ENCODE measurements at places on chromosomes 7 and 10.

DNA sequence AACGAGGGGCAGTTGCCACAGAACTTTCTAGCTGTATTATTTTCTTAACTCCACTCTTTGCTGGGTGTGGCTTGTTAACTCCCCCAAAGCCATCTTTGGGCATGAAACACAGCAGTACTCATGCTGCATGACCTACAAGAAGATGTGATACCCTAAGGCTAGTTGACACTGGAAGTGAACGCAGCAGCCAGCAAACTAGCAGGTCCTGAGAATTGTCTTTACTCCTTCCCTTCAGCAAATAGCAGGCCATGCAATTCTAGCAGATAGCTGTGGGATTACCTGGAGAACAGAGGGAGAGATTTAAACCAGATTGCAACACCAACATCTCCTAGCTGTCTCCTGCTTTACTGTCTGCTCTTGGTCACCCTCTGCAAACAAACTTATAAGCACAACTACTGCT is 688.0 kb upstream of the ZWINT start:
- no peak for DNase-seq

- no peak for DNase-seq
Measured at GRCh38 chr10:22700489-22700888, 13.9 kb downstream of the PIP4K2A start.

DNA sequence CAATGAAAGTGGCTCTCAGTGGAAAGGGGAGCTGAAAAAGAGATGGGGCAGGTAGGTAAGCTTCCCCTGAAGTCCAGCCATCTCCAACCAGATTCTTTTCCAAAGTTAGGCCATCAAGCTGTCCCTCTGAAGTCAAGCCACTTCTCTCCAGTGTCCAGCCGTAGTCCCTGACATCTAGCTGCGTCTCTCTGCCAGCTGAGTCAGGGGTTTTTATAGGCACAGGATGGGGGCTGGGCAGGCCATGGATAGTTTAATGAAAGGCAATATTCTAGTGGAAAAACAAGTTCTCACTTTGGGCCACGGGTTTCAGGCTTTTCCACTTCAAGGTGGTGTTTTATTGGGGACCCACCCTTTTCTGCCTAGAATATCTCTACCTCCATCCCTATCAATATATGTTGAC is 36.8 kb downstream of the AVL9 start:
- DNase-seq, result no peak

DNA sequence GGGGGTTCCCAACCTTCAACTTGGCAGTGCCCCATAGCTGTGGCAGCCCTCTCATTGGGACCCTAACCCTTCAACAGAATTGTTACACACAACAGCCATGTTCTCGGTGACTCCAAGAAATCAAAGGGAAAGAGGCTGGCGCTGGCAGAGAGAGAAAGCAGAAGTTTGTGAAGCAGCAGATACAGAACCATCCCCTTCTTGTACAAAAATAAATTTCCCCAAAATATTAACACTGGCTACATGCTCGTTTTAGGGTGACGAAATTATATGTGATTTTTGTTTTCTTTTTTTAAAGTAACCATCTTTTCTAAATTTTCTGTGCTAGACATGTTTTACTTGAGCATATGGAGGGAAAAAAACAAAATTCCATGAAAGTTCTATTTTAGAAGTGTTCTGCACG is 45.2 kb upstream of the SAMD8 start:
- no peak for DNase-seq

GRCh38 chr7:129315960-129316359 is 91.1 kb downstream of the AHCYL2 start:
- DNase-seq, result no peak

DNA sequence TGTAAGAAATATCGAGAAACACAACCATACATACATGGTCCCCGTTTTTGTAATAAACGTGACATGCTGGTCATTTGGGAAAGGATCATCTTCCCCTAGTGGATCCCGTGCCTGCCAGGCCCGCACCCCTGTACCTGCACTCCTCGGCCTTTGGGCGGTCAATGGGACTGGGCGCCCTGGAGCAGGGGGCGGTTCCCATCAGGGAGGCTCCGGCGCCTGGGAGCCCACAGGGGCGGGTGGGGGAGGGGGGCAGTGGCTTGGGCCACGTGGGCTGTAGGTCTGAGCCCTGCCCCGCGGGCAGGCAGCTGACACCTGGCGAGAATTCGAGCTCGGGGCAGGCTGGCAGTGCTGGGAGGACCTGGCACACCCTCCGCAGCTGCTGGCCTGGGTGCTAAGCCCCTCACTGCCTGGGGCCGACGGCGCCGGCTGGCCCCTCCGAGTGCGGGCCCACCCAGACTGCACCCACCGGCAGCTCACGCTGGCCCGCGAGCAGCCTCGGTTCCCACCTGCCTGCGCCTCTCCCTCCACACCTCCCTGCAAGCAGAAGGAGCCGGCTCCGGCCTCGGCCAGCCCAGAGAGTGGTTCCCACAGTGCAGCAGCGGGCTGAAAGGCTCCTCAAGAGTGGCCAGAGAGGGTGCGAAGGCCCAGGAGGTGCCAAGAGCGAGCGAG is 361.6 kb upstream of the GRM3 start:
- DNase-seq, result no peak

DNA sequence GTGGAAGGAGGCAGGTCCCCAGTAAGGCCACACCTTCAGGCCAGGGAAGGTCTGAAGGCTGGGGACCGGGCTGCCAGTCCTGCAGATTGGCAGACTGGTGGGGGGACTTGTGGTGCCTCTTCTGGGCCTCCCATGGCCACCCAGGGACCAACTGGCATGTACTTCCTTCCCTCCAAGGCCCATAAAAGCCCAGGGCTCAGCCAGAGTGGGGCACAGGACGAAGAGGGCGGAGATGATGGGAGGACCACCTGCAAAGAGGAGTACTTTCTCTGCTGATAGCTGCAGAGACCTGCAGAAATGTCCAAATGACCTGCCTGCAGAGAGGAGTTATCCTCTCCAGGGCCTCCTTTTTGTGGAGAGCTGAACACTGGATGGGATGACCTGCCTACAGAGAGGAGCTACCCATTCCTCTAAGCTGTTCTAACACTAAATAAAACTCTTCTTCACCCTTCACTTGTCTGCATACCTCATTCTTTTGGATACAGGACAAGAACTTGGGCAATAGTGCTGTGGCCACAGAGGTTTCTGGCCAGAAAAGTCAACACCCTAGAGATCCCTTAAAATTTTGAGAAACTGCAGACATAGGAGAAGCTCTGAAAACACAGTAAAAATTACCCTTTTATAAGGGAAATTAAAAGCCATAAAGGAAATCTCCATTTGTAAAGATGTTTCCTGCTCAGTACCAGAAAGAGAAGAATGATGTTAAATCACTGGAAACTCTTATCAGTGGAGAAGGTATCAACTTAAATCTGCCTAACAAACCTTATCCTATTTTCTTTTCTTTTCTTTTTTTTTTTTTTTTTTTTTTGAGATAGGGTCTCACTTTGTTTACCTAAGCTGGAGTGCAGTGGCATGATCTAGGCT is 20.7 kb upstream of the PRF1 start:
- no peak for DNase-seq

DNA sequence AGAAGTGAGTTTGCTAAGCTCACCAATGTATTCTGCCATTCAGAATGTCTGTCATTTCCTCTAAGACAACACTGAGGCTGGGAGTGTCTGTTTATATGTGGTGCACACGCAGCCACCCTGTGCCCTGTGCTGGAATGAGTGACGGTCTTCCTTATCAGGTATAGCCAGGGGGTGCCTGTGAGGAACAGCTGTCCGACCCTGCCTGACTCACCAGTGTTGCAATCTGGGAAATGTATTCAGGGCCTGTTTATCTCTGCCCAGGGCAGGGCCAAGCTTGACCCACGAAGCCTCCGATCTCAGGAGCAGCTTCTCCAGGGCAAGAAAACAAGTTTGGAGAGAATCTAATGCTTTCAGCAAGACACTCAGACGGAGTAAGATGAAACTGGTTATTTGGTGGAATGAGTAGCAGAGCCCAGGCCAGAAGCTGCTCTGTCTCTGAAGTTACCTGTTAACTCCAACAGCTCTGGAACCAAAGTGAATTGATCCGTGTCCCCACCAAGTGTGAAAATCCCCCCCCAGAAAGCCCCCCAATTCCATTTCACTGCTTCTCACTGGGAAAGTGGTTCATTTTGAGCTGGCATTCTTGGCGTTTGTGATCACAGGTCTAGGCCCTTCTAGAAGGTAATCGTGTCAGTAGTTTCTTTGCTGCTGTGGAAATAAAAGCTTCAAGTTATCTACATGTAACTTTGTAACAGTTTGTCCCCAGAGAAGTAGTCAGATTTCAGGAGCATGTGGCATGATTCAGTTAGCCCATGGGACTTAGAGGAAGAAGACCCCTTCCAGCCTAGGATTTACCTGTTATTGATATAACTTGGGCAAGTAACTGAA is 6.1 kb upstream of the UBE2H start:
- no peak for DNase-seq

GRCh38 chr7:70571403-70571934 is 560.5 kb upstream of the GALNT17 start:
- DNase-seq, result no peak

DNA sequence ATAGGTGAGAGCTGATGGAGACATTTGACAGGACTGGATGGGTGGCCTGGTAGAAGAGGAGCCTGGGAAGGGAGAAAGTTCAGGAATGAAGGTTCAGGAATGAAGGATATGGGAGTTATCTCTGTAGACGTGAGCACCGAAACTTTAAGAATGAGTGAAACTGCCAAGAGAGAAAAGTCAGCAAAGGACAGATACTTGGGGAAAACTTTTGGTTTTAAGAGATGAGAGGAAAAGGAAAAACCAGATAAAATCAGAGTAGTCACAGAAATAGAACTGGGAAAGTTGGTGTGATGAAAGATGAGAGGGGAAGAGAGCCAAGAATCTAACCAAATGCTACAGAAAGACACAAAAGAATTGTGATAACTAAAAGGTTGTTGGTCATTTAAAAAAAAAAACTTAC is 88.9 kb downstream of the PRR15 start:
- DNase-seq, result no peak

GRCh38 chr7:95238252-95238943 is 85.9 kb downstream of the PON1 start:
- no peak for DNase-seq

GRCh38 chr10:129400426-129400825 is 66.6 kb upstream of the MGMT start:
- no peak for DNase-seq

GRCh38 chr7:122137251-122138077 is 6.6 kb downstream of the AASS start:
- no peak for DNase-seq

GRCh38 chr10:44922796-44923545 is 11.8 kb downstream of the TMEM72 start:
- no peak for DNase-seq

DNA sequence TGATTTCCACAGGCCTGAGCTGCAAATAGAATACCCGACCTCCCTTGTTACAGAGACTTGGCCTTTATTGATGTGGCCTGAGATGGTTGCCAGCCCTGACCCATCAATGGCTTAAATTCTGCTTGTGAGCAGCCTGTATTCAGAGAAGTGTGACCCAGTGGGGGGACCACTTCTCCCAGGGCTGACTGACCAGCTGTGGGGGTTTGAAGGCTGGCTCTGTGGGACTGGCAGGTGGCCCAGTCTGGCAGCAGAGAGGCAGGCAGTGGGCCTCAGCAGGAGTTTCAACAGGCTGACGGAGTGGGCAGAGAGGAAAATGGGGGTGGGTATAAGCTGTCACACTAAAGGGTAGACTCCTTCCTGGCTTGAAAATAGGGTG is 12.2 kb upstream of the PPIF start:
- DNase-seq, result no peak

GRCh38 chr10:75827587-75828021 is 396.2 kb downstream of the LRMDA start:
- no peak for DNase-seq

- no peak for DNase-seq
Measured at GRCh38 chr10:74730246-74730645, 96.2 kb upstream of the KAT6B start.

DNA sequence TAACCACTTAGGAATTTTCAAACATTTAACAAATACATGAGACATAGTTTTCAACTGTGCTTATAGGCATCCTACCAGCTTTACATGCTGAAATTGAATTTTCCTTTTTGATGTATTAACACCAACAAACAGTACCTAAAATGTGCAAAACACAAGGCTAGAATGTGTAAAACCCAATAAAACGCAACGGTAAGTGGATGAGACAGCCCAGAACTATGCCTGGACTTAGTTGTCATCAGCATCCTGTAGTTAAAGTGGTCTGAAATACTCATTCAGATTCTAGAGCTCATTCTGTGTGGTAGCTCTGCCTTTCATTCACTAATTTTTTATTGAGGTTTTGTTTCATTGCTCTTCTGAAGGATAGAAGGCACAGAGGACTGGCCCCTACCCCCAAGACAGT is 137.1 kb downstream of the BMPER start:
- no peak for DNase-seq

GRCh38 chr7:139574618-139575337 is 51.3 kb downstream of the CLEC2L start:
- no peak for DNase-seq

GRCh38 chr10:90592638-90593302 is 265.1 kb downstream of the HTR7 start:
- DNase-seq, result peak; percentile 71

DNA sequence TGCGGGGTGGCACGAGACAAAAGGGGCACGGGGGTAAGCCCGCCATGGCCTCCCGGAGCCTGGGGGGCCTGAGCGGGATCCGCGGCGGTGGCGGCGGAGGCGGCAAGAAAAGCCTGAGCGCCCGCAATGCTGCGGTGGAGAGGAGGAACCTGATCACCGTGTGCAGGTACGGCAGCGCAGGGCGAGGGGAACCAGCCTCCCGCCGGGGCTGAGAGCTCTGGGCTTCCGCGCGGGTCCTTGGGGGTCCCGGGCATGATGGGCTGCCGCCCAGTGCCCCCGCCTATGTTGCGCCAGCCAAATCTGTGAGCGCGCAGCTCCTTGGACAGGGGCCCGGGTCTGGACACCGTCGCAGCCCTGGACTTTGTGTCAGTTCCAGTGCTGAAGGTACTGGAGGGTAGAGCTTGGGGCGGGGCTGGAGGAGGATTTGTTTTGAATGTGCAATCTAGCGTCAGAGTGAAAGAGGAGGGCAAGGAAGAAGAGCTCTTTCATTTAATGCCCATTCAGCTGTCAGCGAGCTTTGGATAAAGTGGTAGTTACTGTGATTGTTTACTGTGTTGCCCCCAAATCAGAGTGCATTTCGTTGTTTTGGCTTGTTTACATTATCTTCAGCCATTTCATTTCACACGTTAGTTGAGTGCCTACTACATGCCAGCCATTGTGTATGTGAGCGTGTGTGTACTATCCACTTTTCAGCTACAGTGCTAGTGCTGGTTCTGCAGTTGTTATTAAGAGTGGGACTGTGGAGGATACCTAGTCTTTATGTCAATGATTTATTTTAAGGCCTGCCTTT is 777 bp downstream of the RUNDC3B start:
- no peak for DNase-seq
